ENCODE measurements at places on chromosomes 1 and 21.
A peak's percentile ranks its signal among the peaks of the same experiment; 100 is the strongest.

DNA sequence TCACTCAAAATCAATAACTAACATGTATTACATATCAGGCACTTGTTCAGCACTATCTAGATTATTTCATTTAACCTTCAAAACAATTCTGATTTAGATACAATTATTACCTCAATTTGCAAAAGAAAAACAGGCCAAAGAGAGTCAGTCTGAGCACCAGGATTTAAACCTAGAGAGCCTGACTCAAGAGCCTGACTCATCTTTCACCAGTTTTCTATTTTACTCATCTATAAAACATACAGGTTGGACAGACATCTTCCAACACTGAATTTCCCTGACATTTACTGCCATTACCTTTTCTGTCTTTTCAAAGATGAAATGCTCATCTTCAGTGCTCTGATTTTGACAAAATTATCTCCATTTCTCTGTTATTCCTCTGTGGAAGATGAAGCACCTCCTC, 116.5 kb downstream of the MRPL39 start:
- DNase-seq = no peak

DNA sequence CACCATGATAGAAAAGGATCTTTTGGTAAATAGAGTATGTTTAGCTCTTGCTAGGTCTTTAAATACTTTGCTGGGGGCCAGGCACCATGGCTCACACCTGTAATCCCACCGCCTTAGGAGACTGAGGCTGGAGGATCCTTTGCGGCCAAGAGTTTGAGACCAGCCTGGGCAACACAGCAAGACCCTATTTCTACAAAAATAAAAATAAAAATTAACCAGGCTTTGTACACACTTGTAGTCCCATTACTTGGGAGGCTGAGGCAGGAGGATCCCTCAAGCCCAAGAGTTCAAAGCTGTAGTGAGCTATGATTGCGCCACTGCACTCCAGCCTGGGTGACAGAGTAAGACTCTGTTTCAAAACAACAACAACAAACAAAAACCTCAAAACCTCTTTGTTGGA, 1.1 kb upstream of the KCNE2 start:
- no peak for DNase-seq

GRCh38 chr1:180246579-180246978, 16.5 kb downstream of the LHX4 start:
- DNase-seq = no peak

DNA sequence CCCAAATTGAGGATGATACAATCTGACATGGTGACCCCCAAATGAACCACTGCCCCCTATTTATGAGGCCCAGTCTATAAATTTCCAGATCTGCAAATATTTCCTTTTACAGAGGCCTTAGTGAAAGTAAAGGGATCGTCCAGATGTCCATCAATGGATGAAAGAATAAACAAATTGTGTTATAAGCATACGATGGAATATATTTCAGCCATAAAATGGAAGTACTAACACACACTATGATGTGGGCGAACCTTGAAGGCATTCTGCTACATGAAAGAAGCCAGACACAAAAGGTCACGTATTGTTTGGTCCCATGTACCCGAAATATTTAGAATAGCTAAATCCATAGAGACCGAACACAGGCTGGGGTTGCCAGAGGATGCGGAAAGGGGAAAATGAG, 48.6 kb upstream of the ITPKB start:
- no peak for DNase-seq

DNA sequence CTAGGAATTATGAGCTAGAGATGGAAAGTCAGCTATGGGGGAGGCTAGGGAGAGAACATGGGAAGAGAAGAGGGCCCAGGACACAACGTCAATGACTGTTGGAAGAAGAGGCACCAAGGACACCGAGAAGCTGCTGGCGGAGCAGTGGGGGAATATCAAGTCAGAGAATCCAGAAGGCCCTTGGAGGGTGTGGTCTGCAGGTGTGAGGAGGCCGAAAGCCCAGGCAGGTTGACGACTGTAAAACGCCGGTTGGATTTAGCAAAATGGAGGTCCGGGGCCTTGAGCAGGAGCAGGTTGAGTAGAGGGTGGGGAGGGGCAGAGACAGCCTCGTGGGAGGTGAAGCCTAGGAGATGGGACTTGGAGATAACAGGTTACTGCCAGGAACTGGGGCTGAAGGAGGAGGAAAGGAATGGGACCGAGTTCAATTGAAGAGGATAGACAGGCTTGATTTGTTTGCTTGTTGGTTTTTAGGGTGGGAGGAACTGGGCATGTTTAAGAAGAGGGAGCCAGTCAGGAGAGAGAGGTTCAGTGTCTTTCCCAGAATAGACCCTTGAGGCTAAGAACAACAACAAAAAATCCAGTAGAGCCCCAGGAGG, 35.1 kb downstream of the EDN2 start:
- no peak for DNase-seq

DNA sequence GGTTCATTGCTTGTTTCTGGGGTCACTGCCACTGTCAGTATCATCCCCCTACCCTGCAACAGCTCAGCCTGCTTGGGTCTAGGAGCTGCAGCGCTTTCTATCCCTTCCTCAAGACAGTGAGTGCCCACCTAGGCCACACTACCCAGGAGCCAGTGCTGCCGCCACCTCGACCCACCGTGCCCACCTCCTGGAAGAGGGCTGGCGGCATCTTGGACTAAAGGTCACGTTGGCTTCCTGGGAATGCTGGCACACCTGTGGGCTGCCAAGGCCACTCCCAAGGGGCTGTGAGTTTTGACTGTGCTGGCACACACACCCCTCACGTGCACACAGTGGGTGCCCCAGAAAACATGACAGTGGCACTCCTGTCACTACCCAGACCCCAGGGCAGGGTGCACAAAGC, 22.1 kb downstream of the CRYAA start:
- DNase-seq = no peak

- DNase-seq = no peak
Observed at GRCh38 chr21:26077521-26077920, 93.0 kb downstream of the APP start.

- DNase-seq = no peak
Observed at GRCh38 chr1:183180218-183180617, 5.8 kb upstream of the LAMC2 start.

- no peak for DNase-seq
Observed at GRCh38 chr1:167957710-167958109, 20.8 kb upstream of the MPC2 start.

DNA sequence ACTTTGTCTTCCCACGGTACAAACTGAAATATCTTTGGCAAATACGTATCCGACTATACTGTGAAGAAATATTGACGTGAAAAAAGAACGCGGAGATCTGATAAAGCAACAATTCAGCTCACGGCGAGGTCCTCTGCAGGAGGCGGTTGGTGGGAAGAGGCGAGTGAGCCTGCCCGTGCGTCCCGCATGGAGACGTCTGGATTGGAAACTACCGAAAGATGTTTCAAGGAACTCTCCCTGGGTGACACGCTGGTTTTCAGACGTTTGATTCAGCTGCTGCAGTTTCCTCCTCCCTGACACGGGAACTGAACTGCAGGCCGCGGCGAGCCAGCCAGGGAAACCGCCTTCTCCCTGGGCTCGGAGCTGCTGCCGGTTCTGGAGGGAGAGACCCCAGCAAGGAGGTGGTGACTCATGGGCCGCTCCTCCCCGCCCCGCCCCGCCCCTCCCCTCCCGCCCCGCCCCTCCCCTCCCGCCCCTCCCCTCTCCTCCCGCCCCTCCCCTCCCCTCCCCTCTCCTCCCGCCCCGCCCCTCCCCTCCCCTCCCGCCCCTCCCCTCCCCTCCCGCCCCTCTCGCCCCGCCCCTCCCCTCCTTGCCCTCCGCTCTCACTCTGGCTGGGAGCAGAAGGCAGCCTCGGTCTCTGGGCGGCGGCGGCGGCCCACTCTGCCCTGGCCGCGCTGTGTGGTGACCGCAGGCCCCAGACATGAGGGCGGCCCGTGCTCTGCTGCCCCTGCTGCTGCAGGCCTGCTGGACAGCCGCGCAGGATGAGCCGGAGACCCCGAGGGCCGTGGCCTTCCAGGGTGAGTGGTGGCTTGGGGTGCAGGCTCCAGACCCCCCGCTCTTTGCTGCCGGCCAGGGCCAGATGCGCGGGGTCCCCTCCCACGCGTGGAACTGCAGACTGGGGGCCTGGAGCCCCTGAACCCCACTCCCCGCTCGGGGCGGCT, at the start of gene COL6A1:
COL6A1 (plus strand) TSS at position 620 of the 941 bp plus-strand sequence; CDS start at position 701, 81 bp downstream.
- DNase-seq = peak; percentile 96

GRCh38 chr1:66300280-66300971, 233.5 kb upstream of the SGIP1 start:
- no peak for DNase-seq

DNA sequence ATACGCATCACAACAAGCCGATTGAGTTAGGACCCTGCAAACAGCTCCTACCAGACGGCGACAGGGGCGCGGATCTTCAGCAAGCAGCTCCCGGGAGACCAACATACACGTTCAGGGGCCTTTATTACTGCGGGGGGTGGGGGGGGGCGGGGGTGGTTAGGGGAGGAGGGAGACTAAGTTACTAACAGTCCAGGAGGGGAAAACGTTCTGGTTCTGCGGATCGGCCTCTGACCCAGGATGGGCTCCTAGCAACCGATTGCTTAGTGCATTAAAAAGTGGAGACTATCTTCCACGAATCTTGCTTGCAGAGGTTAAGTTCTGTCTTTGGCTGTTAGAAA, 162.0 kb downstream of the RUNX1 start:
- no peak for DNase-seq

GRCh38 chr1:8554956-8555534, 237.1 kb downstream of the SLC45A1 start:
- no peak for DNase-seq

- peak; percentile 85 for DNase-seq
Observed at GRCh38 chr1:228004331-228004855, 2.4 kb upstream of the WNT3A start.

DNA sequence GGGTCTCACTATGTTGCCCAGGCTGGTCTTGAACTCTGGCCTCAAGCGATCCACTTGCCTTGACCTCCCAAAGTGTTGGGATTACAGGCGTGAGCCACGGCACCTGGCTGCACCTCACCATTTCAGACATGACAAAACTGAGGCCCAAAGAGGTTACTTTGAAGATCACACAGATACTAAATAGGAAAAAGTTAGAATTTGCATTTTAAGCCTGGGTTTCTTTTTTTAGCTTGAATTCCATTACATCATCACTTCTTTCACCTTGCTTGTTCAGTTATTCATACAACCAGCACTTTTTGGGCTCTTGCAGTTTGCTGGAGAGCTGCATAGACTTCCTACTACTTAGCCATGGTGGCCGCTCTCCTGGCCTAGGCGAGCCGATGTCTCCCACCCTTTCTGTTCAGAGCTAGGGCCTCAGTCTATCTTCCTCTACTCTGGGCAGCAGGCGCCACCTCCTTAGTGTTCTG, 16.3 kb upstream of the CD2 start:
- no peak for DNase-seq
